ENCODE measurements at places on chromosomes 1 and 21.

DNA sequence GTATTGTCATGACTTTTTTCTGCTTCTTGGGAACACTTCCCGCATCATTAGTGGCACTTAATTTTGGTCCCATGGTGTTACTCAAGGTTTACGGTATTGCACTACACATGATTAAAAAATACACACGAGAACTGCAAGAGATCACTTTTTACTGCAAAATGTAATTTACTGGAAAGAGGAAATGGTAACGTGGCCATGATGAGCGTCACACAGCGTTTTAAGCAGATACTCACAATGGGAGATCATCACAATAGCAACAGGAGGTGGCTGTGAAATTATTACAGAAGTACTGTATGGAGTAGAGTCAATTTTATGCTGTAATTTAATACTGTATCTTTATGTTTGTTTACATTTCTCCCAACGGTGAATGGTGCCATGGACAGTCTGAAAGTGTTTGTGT is 1510.3 kb downstream of the AMY1C start:
- DNase-seq = no peak

GRCh38 chr1:40034869-40035268 is 5.7 kb upstream of the CAP1 start:
- no peak for DNase-seq

DNA sequence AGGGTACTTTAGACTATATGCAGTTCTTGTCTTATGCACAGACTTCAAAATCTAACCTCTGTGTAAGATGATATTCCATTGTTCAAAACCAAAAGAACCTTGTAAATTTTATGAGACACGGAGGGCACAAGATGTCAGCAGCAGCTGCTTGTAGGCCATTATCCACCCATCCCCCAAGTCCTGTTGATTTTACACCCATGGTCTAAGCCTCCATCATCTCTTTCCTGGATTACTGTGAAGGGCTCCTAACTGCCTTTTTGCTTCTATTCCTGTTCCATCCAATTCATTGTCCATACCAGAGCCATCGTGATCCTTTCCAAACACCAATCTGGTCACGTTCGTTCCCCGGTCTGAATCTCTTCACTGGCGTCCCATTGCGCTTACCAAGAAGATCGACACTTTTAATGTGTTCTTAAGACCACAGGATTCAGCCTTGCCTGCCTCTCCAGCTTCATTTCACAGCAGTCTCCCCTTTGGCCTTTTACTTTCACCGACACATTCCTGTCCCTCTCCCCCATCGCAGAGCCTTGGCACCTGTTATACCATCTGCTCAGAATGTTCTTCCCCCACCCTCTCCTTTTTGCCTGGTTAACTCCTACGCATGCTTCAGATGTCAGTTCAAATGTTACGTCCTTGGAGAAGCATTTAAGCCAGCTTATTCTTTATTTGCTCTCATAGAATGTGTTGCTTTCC is 107.3 kb upstream of the POU3F1 start:
- no peak for DNase-seq

DNA sequence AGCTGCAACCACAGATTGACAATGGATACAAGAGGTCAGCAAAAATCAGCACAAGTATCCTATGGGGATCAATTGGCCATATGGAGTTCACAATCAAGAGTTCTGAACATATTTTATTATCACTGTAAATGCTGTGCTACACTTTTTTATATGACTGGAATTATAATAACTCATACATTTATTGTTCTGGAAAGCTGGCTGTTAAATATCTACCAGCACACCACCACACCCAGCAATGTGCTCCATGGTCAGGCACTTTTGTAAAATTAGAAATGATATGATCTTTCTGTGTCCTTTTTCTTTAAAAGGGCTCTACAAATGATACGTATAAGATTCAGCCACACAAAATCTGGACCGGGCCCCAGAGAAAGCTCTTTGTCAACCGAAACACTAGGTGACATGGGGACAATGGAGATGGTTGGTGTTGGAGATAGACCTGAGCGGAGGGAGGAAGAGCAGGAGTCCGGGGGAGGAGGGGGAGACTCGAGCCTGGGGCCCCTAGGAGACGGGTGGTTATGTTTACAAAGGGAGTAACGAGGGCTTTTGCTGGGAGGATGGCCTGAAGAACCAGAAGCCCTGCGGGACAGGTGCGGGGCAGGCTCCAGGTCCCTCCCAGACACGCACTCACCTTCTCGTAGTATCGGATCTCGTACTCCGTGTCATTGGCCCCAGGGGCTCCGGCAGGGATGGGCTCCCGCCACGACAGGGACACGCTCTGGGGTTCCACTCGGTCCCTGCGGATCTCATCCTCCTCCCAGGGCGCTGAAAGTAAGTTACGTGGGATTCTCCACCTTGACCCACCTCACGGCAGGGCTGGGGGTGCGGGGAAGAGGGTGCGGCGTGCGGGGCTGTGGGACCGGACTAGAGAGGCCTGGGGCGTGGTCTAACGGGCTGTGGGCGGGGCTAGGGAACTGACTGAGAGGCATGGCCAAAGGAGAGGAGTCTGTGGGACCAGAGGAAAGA is 30.0 kb downstream of the EPHA10 start:
- DNase-seq = peak; percentile 66

- DNase-seq = no peak
Observed at GRCh38 chr1:98550076-98550475, 111.4 kb upstream of the SNX7 start.

DNA sequence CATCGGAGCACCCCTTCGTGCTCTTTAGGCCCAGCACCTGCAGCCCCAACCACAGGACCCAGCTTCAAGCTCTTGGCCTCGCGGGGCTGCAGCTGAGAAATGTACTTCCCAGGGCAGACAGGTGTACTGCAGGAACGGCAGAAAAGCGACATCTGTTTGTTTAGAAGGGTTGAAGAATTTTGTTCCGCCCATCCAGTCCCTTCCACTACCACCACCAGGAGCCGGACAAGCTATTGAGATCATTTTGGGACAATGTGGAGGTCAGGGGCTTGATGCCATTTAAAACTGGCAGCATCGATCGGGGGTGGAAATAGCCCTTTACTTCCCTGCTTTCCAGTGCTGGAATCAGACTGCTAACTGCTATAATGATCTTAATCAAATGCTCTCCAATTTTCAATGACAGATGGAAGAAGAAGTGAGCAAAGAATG is 1.7 kb downstream of the SERTAD4 start:
- DNase-seq = peak; percentile 22

DNA sequence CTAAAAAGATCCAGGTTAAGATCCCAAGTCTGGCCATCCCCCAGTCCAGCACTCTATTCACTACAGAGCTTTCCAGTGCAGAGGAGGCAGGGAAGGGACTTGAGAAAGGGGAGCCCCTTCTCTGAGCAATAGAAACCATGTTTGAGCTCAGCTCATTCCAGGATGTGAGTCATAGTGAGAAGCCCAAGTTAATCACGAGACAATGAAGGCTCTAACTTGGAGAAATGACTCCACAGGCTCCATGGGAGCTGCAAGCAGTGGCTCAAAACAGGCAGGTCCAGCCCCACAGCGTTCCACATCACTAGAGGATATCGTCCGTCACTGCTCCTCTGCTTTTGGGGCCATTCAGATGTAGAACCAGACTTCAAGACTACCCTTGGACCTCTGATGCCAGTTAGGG is 59.1 kb downstream of the CAMK2N1 start:
- DNase-seq = no peak

DNA sequence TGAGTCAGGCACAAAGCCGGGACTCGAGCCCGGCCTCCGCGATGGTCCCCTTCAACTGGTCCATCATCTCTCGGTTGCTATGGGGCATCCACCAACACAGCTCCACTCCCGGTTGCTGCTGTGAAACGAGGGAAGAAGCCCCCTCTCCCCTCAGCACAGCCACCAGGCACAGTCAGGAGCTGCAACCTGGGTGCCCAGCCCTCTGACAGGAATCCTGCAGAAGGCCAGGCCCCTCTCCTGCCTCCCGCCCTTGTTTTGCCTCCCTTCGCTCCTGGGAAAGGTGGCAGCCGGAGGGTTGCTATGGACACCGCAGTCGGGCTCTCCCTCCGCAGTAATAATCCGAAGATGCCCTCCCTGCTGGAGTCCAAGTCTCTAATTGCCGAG is 8.9 kb upstream of the KCNN3 start:
- DNase-seq = no peak

GRCh38 chr1:206005778-206006180 is 2.6 kb upstream of the RAB7B start:
- DNase-seq = no peak

GRCh38 chr21:26136671-26137070 is 33.9 kb downstream of the APP start:
- DNase-seq = no peak

GRCh38 chr1:202146993-202147392 is 2.5 kb upstream of the ARL8A start:
- DNase-seq = no peak

DNA sequence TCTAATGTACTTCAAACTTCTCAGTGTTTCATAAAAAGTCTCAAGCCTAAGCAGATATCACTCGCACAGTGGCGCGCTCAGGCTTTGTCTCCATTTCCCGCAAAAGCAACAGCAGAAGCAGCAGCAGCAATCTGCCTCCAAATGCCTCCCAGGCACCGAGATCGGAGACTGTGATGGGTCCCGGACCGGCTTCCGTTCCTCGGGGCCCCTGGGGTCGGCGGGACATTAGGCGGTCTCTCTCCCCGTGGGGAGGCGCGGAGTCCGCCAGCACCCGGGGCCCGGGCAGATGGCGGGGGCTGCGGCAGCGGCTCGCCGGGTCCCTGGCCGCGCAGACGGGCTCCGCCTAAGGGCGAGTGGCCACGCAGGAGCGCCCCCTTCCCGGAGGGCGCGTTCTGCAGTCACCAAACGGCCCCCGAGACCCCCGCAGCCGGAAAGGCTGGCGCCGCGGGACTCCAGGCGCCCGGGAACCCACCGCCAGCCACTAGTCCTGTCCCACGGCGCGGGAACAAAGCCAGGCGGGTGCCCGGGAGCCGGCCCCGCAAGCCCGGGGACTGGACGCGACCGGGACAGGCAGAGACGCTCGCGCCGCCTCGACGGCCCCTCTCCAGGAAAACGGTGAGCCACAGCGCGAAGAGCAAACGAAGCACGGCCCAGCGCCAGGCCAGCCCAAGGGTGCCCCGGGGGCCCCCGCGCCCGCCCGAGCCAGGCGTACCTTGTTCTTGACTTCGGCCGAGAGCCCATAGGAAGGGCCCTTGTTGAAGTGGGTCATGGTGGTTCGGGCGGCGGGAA is 590 bp downstream of the CNN3 start:
- DNase-seq = peak; percentile 84

DNA sequence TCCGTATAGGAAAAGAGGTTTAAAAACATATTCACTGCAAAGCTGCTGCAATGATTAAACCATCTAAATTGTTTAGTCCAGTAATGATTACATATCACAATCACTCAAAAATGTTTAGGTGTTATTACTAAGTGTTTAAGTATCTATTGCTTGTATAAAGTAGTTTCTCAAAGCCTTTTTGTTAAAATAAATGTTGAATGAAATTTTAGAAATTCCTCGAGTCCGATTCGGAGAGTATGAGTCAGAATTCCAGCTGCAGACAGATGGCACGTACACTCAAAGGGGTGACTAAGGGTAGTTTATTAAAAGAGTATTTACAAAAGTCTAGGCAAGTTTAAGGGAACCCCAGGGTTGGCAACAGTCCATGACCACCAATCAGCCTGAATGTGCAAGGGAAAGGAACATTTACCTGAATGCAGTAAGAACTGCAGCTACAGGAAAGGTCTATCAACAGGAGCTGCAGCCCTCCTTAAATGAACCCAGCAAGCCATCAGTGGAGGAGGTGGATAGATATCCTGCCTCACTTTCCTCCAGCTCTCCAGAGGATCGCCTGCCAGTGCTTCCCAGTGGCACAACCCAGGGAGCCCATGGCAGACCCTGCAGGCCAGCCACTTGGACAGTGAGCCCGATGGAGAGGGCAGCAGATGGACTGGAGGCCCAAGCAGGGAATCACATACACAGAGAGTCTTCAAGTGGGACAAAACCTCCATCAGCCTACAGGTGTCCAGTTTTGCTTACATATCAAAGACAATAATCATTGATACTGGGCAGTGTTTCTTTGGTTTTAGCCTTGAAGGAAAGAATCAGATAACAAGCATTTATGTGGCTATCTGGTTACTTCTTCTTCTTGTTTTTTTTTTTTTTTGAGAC is 92.1 kb upstream of the SLC44A3 start:
- no peak for DNase-seq

DNA sequence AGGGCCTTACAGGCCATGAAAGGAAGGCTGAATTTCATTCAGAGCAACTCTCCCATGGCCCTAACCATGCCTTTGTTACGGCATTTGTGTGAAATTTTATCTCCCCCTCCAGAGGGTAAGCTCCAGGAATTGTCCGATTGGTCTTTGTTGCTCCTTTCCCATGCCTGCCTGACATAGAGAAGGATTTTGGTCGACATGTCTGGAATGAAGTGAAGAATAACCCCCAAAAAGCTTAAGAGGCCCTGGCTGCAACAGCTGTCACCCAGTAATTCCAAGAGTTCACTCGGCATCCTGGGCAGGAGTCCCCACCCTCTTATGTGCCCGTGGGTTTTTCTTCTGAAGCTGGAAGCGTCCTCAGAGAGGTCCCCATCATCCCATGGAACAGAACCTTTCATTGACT is 20.6 kb downstream of the CDA start:
- no peak for DNase-seq

- no peak for DNase-seq
Observed at GRCh38 chr21:38683222-38683621, 122.5 kb upstream of the ETS2 start.

DNA sequence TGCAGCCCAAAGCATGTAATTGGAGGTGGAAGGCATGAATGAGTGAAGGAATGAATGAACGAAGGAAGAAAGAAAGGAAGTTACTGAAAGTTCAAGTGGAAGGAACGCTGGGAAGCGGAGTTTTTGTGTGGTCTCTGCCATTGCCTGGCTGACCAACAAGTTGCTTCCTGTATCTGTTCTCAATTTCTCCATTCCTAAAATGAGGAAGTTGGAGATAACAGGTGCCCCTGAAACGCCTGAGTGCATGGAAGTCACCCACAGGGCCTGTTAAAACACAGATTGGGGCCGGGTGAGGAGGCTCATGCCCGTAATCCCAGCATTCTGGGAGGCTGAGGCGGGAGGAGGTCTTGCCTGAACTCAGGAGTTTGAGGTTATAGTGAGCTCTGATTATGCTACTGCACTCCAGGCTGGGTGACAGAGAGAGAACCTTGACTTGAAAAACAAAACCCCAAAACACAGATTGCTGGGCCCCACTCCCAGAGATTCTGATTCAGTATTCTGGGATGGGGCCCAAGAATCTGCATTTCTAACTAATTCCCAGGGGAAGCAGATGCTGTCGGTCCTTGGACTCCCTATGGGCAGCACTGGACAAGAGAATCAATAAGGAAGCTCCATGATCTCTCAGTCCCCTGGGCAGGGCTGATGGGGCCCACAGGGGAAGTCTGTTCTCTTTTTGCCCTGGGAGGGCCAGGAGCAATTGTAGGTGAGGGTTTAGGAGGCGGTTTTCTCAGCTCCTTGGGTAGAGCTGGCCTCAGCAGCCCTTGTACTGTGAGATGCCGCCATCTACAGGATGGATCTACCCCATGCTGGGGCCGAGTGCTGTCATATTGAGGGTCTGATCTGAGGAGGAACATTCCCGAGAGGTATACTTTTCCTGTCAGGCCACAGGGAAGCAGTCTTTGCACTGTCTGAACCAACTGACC is 3.3 kb upstream of the CNR2 start:
- peak; percentile 76 for DNase-seq

DNA sequence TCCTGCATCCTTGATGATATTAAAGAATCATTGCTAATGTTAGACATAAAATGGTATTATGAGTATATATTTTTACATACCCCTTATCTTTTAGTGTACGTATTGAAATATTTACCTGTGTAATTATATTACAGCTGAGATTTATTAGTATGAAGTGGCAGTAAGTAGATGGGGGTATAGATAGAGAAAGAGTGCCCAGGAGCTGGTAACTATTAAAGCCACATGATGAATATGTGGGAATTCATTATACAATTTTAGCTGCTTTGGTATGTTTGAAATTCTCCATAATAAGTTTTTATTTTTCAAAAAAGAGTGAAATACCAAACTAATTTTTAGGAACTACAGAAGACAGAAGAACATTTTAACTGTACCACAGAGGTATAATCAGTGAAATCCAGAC is 339.0 kb downstream of the PLPP3 start:
- DNase-seq = no peak

All from glutamatergic neuron (in vitro differentiated cells).